Regular cardiac myocyte (primary cell): ENCODE measurements at places on chromosomes 4 and X. TPM values are rescaled to one million over a fixed set of nuclear protein-coding genes. Genes with fewer than 3 reads are reported as not detected.

Gene ALAS2
- total RNA-seq = not detected in 2 replicates

Gene ODAPH
- not detected in 2 replicates for total RNA-seq

Gene ADGRG4
- total RNA-seq = not detected in 2 replicates

Gene TEX13A
- total RNA-seq = not detected in 2 replicates

Gene CLIC2
- under 0.01 and 0.85 TPM in 2 replicates for total RNA-seq

Gene PHOX2B
- not detected in 2 replicates for total RNA-seq

Gene EGF
- total RNA-seq = 0.19 and 0.56 TPM in 2 replicates

Gene UCP1
- total RNA-seq = not detected in 2 replicates

Gene GABRQ
- under 0.01 TPM in 1 of 2 replicates, not detected in the other for total RNA-seq

Gene PLS3
- total RNA-seq = 584 and 611 TPM in 2 replicates

Gene TRIML2
- 0.19 and 0.28 TPM in 2 replicates for total RNA-seq

Gene NAP1L3
- total RNA-seq = 6.5 and 7.9 TPM in 2 replicates

Gene TRAM1L1
- 3.3 and 3.9 TPM in 2 replicates for total RNA-seq

Gene TRPC3
- under 0.01 and 0.19 TPM in 2 replicates for total RNA-seq

Gene ADH1C
- under 0.01 TPM in 1 of 2 replicates, not detected in the other for total RNA-seq

Gene SLC34A2
- under 0.01 and 0.28 TPM in 2 replicates for total RNA-seq

Gene PCDH10
- 4.5 and 21.3 TPM in 2 replicates for total RNA-seq

Gene PAGE2B
- not detected in 2 replicates for total RNA-seq

Gene SERTM2
- under 0.01 and 0.19 TPM in 2 replicates for total RNA-seq

Gene VCX2
- total RNA-seq = 0.19 TPM in 1 of 2 replicates, not detected in the other

Gene RFC1
- total RNA-seq = 46.2 and 55.0 TPM in 2 replicates

Gene CDS1
- total RNA-seq = under 0.01 and 0.28 TPM in 2 replicates

Gene FMR1NB
- total RNA-seq = not detected in 2 replicates

Gene TCEAL7
- total RNA-seq = 36.2 and 58.9 TPM in 2 replicates

Gene HSPA4L
- total RNA-seq = 15.7 and 21.7 TPM in 2 replicates

Gene AFM
- not detected in 2 replicates for total RNA-seq

Gene CNGA1
- total RNA-seq = 0.38 and 0.56 TPM in 2 replicates
